NCI-H187 treated with DMSO at 0.1 percent for 48 hours (cell line): ENCODE measurements at places on chromosomes 1 and 21.

GRCh38 chr1:184748740-184749139 lies 5.9 kb downstream of the EDEM3 start:
- no peak for DNase-seq

- DNase-seq, result no peak
These were observed 11.3 kb downstream of the MFAP2 start for GRCh38 chr1:16969057-16969611.

DNA sequence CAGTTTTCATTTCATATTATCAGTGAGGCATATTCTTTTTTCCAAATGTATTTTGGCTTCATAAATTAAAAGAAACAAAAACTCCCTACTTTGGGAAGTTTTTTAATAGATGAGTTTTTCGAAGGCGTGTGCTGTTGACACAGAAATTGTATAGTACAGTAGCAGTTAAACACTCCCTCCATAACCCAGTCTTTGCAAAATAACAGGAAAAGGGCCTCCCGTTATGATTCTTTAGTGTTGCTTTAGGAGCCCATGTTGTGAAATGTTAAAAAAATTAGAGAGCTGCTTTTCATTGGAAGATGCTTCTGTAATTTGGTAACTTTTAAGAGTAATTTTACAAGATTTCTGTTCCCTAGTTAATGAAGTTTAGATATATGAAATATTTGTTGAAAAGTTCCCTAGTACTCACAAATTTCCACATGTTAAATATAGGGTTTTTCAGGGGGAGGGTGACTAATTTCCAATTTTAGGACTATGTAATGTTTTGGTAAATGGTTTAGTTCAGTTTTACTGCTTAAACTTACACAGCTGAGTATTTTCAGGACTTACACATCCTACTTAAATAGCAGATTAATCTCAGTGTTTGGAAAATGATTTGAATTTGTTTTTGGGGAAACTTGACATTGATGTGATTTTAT lies 2.0 kb downstream of the CAMSAP2 start:
- DNase-seq, result no peak

GRCh38 chr21:29671728-29672127 lies 268.1 kb downstream of the GRIK1 start:
- DNase-seq, result no peak

DNA sequence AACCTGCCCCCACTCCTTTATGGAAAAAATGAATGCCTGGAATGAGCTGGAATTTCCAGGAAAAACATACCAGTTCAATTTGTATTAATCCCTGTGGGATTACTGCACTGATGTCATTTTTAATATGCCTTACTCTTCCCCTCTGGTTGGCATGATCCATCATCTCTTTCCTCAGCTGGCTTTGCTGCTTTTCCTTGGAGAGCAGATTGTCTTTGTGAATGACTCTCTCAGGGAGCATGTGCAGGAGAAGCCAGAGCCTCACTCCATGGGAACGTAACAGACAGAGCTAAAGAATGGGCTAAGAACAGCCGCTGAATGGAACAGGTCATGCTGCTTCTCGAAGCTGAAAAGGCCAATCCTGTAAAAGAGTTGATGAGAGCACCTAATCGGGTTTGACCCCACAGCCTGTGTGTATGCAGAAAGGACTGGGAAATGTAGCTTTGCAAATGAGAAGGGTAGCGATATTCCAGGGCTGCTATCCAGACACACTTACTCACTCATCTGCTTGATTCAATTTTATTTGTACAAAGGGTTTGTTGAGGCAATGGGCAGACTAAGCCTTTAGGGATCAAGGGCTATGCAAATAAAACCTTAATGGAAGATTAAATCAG lies 20.7 kb downstream of the PHC2 start:
- DNase-seq, result no peak

- no peak for DNase-seq
These were observed 108.7 kb downstream of the USH2A start for GRCh38 chr1:216314379-216315095.

GRCh38 chr1:169468982-169469381 lies 16.8 kb downstream of the SLC19A2 start:
- no peak for DNase-seq

GRCh38 chr1:229037806-229038405 lies 233.0 kb upstream of the RAB4A start:
- DNase-seq, result no peak

DNA sequence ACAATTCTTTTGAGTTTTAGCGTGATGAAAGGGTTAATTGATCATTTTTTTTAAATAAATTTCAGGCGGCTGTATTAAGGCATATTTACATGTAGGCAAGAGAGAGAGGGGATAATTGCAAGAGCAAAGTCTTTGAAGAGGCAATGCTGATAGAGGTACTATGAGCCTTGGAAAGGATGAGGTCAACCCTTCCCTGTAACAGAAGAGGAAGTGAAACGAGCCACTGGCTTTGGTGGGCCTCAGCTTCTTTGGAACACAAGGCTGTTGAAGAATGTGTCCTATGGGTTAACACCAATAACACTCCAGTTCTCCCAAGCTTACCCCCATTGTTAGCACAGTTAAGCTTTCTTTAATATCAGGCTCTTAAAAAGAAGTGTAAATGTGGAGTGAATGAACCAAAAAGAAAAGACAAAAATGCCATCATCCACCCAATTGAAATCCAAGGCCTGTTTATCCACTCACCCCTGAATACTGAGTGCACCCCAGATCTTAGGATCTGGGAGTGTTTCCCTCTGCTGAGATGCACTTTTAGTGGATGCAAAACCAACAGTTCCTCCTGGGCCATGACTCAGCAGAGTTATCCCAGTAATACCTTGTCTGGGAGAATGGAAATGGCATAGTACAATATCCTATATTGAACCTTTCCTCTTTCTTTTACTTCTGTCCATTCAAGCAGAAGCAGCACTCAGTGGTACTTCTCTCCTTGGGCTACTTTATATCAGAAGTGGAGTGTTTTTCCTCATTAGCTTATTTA lies 216.4 kb downstream of the SLC44A5 start:
- DNase-seq, result no peak
